ENCODE measurements at places on chromosomes 1 and 21. TPM values are rescaled to one million over a fixed set of nuclear protein-coding genes. Genes with fewer than 3 reads are reported as not detected.

Gene TTC39A
- total RNA-seq: not detected

Gene WNT9A
- 0.33 TPM for total RNA-seq

Gene GJA4
- total RNA-seq: not detected

Gene HCRTR1
- total RNA-seq: not detected

Gene PDC
- not detected for total RNA-seq

Gene TRIM63
- not detected for total RNA-seq

- no peak for DNase-seq
These were observed 83.1 kb upstream of the S1PR1 start for GRCh38 chr1:101153692-101154091.

DNA sequence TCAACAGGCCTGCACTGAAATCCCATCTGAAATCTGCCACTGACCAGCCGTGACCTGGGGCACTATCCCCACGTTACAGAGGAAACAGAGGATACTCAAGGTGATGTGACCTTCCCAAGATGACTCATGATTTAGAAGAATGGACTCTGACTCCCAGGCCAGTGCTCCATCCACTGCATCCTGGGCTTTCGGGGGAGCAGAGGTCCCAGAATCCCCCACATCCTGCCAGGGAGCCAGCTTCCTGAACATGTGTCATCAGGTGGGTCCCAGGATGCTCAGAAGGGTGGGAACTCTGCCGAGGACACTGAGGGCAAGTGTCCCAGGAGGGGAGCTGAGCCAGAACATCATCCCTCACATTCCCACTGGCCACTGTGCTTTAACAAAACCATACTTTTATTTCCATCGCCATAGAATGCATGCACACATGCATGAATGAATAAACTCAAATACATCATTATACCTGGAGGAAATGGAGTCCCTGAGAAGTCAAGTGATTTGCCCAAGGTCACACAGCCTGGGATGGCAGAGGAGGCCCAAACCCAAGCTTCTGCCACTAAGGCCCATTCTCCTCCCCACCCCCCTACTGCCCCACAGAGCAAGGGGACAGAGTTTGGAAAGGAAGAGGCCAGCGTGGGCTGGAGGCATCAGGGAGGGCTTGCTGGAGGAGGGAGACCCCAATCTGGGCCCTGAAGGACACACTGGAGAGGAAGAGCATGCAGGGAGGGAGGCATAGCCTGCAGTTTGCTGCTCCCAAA, 189.4 kb downstream of the MATN1 start:
- DNase-seq: no peak

- no peak for DNase-seq
These were observed 69.4 kb upstream of the SOX13 start for GRCh38 chr1:204003536-204003935.

GRCh38 chr1:53345996-53346813, 18.3 kb upstream of the LRP8 start:
- no peak for DNase-seq

DNA sequence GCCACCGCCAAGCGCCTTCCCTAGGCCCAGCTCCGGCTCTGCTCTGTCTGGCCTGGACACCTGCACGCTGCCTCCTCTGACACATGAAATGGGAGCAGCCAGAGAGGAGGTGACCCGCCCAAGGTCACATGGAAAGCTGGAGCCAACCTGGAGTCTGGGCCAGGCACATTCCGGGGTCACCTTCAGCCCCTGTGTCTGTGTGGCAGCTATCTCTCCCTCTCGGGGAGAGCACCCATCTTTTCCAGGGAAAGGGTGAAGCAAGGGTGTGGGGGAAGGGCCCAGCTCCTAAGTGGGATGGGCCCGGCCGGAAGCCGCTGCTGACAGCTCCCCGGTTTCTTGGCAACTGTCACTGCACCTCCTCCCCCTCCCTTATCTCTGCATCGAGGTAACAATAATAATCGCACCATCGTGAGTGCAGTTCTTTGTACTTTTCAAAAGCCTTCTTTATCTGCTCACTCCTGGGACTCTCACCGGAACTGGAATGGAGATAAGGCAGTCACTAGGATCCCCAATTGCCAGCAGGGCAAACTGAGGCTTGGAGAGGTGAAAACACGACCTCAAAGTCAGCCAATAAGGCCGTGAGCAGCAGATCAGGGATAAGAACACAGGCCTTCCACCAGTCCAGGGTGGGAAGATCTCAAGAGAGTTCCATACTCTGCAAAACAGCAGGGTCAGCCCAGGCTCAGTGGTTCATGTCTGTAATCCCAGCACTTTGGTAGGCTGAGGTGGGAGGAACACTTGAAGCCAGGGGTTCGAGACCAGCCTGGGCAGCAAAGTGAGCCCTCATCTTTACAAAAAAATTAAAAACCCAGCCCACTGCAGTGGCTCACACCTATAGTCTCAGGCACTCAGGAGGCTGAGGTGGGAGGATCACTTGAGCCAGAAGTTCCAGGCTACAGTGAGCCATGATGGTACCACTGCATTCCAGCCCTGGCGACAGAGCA, 36.9 kb downstream of the RAP1GAP start:
- DNase-seq: no peak

DNA sequence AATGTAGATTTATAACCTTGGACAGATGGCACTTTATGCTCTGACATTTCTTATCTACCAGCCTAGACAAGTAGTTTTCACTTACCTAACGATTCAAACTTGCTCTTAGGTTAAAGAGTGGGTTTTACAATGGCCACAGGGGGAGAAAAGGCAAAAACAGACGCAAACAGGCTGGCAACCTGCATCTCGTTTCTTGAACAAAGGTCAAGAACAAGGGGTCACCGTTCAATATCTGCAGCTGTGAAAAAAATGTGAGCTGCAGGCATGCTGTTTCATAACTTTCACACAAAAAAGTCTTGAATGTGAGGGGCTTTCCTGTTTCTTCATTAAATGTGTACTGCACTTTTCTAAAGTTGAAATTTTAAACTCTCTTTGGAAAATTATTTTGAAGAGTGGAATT, 49.4 kb downstream of the SYDE2 start:
- no peak for DNase-seq

DNA sequence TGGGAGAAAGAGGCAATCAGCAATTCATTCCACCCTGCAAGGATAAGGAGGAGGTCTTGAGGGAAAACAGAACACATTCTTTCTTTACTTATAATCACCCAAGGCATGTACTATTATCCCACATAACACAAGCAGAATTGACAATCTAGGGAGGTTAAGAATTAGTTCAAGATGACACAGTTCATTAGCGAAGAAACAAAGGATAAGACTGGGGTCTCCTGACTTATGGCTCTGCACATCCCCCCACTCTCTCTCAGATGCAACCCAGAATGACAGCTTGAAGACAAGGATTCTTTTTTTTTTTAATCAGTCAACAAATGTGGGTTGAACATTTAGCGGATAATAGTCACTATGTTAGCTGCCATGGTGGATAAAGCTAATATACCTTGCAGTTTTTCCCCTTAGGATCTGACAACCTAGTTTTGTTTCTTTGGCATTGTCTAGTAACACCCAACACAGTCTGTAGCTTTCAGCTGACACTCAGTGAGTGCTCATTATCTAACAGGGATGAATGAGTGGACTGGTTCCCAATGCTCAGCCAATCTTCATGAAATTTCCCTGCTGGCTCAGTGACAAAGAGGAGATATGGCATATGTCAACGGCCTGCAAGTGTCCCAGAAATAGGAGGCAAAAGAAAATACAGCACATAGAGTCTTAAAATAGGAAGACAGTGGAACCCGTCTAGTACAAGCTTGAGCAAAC, 35.1 kb downstream of the RXRG start:
- DNase-seq: no peak

DNA sequence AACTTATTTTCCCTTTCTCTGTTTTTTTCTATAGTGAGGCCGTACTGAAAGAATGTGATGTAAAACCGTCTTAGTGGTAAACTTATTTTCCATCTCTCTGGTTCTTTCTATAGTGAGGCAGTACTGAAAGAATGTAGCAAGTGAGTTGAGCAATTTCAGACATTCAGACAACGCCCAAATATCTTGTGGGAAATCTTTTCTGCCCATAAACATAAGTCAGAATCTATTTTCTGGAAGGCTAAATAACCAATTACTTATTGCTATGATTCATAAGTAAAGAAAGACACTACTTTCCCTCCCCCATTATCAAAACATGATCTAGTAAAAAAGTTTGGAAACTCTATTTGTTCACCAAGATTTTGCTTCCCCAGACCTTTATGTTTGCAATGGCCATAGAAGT, 18.8 kb upstream of the SCCPDH start:
- DNase-seq: peak; percentile 21

DNA sequence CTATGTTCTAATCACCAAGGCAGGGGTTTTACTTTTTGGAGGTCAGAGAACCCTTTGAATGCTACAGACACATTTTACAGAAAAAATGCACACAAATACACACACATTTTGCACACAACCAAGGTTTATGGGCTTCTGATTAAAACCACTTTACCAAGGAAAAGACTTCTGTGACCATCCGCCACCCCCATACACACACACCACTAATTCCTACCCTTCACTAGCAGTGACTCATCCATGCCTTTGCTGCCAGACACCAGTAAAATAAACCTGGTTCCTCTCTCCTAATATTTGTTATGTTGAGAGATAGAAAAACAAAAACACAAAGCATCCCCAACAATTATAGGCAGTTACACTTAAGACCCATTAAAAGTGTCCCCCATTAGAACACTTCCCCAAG, 12.9 kb downstream of the PIGM start:
- DNase-seq: peak; percentile 53

DNA sequence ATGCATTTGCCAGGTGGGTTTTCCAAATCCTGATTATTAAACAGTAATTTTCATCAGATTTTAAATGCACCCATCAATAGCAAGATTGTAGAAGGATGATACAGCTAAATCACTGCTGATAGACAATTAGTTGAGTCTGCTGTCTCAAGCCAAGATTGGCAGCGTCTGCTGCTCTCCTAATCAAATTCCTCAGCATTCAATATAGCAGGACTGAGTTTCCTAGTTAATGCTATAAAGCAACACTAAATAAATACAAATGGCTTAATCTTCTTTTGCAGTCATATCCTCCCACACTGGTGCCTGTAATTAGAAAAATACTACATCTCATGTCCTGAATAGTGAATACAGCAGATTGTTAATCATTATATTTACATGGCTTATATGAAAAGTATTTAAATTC, 1028.8 kb downstream of the ADGRL2 start:
- DNase-seq: no peak

DNA sequence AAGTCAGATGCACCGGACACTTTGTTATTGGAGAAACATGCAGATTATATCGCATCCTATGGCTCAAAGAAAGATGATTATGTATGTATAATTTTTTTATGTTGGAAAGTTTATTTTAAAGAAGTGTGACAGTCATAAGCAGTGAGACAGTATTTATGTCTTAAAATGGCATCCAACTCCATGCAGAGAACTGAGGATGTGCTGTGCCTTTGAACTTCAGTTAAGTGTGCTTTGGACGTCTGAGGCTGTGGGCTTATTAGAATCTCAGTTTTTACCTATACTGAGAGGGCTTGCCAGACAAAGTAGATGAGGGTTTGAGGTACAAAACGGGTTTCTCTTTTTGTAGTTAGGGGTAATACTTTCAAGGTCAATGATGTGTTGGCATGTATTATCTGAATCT, 1.5 kb downstream of the RABGGTB start:
- no peak for DNase-seq

DNA sequence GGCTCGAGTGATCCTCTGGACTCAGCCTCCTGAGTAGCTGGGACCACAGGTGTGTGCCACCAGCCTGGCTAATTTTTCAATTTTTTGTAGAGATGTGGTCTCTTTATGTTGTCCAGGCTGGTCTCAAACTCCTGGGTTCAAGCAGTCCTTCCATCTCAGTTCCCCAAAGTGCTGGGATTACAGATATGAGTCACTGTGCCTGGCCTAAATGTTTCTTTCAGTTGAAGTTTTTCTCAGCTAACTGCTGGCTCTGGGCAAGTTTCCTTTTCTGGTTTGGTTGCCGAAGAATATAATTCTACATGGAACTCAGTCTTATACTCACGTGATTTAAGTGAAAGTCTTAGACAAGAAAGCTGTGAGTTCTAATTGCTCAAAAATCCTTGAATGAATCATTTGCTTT, 57.0 kb downstream of the SASS6 start:
- DNase-seq: no peak

DNA sequence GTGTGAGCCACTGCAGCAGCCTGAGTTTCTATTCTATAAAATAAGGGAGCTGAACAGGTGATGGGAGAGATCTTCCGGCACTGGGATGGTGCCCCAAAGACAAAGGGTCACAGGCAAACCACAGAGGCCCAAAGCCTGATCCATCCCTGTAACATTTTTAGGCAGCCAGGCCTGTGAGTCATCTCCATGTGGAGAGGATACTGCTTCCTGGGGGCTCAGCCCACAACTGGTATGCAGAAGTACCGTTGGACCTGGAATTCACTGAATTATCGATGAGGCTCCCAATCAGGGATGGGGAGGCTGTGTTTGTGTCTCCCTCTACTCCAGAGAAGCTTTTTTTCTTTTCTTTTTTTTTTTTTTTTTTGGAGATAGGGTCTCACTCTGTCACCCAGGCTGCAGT, 48.8 kb upstream of the WASF2 start:
- DNase-seq: peak; percentile 84

DNA sequence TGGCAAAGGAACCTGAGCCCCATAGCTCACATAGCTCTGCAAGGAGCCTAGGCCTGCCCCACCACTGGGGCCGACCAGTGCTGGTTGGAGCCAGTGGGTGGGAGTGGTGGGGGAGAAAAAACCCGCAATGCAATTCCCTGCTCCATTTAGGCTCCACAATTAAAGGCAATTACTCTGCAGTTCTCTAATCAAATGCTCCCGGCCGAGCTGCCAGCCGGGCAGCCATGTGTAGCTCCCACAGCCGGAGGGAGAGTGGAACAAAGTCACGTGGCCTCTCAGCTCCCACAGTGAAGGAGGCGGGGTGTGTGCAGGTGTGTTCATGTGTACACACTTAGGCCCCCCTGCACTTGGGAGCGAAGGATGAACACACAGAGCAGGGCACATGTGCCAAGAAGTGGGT, 81.6 kb downstream of the KIRREL1 start:
- no peak for DNase-seq

DNA sequence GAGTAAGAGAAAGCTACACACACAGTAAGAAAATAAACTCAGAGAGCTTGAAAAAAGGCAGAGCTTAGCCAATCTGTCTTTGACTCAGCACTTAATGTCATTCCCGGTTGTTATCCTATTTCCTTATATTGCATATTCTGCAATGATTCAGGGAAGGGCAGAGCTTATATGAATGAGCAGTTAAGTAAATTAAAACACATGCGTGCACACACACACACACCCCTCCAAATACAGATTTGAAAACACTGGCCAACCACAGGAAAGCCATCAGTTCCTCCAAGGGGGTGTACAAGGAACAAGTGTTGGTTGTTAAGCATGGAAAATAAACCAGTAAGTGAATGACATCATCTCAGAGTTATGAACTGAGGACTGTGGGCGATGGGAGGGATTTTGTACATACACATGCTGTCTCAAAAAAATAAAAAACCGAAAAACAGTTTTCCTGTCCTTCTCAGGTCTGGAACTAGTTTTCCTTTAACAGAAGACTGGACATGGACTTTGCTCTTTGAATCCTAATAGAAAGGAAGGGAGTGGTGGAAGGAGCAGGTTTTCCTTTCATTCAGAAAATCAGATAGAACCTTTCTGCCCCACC, 1.0 kb downstream of the IQGAP3 start:
- DNase-seq: peak; percentile 87

- no peak for DNase-seq
These were observed 612.2 kb upstream of the CXADR start for GRCh38 chr21:16900685-16901084.
